Stimulated activated CD8-positive, alpha-beta memory T cell treated with anti-CD3 and anti-CD28 coated beads, Interleukin-15, amount 100 ng/mL, for 1 hour (primary cell): ENCODE measurements at places on chromosomes 3 and 15.

- no peak for DNase-seq
Observed at GRCh38 chr15:23924686-23925085, 237.6 kb upstream of the NDN start.

- no peak for DNase-seq
Observed at GRCh38 chr3:113802795-113803455, 35.7 kb upstream of the GRAMD1C start.

DNA sequence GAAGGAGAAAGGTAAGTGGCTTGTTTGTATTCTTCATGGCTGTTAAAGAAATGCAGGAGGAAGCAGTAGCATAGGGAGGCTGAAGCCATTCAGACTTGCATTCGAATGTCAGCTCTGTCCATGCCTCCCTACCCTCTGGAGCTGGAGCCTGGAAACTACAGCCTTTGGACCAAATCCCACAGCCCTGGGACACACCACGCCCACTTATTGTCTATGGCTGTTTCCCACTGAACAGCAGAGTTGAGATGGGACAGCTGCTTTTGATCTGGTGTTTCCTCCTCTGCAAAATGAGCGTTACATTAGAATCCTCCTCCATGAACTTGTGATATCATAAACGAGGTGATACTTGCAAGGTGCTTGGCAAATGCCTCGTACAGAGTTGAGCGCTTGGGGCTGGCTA lies 3.6 kb downstream of the FAM107A start:
- DNase-seq = no peak

DNA sequence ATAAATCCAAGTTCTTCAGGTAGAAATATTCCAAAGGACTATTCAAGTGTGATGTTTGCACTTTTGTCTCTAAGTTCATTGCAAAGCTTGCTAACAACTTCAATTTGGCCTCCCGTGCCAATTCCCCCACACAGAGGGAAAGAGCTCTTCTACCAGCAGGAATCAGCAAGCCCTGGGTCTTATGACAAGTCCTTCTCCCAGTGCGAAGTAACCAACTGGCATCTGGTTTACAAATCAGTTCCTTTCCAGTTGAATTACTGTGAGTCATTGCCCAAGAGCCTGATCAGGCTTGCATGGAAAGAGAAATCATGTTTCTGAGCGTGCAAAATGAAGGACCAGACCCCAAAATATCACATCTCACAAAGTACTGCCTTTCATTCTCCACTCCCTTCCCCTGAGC lies 62.7 kb upstream of the SLCO3A1 start:
- no peak for DNase-seq

- no peak for DNase-seq
Observed at GRCh38 chr15:86295511-86295910, 215.8 kb downstream of the AGBL1 start.

- DNase-seq = no peak
Observed at GRCh38 chr15:59611276-59612260, at the start of gene GCNT3. TSS of gene GCNT3 (plus strand) at chr15:59611783. CDS start at chr15:59618239, 6,456 bp downstream.

DNA sequence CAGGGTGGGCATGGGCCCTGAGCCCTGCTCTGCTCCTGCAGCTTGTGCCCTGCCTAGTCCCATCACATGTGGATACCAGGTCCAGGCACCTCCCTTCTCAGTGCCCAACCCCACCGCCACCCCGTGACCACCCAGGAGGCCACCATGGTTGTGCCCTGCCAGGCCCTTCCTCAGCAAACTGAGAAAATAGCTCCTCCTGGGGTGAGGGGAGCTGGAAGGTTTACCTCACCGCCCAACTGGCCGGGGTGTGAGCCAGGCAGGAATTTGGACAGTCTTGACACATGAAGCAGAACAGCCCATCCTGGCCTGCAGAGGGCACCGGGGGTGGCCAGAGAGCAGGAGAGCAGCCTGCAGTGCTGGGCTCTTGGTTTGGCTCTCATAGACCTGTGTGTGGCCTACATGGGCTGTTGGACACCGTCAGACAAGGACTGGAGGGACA lies 11.4 kb upstream of the C3orf22 start:
- DNase-seq = no peak

- no peak for DNase-seq
Observed at GRCh38 chr3:3200632-3201212, 21.2 kb upstream of the CRBN start.

DNA sequence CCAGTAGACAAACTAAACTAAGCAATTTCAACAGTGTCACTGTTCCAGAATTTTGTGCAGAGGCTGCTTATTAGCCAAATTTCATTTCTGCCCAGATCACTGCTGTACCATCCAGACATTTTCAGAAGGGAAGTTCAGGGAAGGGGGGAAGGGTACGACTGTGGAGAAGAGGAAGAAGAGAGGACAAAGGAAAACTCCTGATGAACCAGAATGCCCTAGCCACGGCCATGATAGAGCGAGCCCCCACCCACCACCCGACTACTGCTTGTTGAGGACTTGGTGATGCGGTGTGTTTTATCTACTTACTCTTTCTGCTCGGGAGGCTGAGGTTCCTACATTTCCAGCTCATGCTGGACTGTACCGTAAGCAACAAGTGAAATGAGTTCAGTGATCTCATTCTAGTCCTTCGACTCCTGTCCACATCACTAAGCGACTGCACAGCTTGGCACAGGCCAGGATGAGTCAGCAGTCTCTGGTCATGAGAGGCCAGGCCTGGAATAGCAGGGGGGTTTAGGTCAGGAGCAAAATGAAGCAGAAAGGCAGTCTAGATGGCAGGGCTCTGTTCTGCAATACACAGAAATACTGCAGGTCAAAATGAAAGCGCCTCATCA lies 330.8 kb downstream of the TIGIT start:
- DNase-seq = no peak

DNA sequence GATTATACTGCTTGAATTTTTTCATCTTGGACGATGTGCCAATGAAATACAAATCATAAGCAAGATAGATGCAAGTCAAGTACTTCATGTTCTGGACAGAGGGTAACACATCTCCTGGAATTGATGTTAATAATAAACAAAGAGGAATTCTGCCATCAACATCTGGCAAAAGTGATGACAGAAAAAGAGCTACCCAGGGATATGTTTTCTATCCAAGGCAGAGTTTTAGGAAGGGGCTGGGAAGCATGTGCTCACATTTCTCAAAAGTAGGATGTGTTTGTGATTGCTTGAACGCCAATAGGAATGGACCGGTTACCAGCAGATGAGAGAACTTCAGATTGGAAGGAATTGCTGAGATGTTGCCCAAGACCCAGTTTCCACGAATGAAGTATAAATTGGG lies 242.6 kb upstream of the AGTR1 start:
- no peak for DNase-seq

DNA sequence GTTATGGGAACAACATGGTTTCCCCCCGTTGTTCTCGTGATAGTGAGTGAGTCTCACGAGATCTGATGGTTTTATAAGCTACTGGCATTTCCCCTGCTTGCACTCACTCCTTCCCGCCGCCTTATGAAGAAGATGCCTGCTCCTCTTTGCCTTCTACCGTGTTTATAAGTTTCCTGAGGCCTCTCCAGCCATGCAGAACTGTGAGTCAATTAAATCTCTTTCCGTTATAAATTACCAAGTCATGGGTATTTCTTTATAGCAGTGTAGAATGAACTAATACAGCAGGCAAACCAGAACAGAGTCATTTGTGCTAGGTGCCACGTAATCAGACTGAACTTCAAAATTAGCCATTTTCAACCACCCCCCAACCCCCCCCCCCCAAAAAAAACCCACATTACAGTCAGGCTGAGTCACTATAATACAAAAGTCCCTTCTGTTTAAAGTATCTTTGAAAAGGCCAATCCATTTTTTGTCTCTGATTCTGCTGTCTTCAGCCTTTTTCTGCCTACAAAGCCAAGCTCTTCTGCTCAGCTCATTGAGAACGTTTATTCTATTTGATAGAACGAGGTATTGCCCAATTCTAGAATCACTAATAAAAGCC lies 4.1 kb downstream of the OR4F6 start:
- no peak for DNase-seq

GRCh38 chr3:9660972-9661371 lies 11.7 kb downstream of the MTMR14 start:
- no peak for DNase-seq

- no peak for DNase-seq
Observed at GRCh38 chr3:172839679-172840078, 89.2 kb downstream of the ECT2 start.

- no peak for DNase-seq
Observed at GRCh38 chr15:75230551-75231371, 27.4 kb upstream of the GOLGA6C start.

GRCh38 chr3:156668073-156668763 lies 6.2 kb upstream of the TIPARP start:
- DNase-seq = no peak

DNA sequence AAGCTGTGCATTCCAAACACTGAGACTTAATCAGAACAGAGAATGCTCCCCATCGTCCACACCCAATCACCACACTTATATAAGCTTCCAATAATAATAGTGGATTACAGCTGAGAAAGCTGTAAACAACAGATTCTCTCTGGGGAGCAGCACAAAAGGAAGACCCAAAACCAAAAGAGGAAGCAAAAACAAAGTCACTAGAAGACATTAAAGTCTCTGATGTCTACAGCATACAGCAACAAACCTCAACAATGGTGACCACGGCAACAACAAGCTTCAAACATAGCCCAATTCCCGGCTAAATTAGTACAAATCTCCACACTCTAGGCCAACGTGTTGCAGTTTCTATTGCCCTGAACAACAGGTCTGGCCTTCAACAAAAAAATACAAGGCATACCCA lies 37.7 kb downstream of the ZDHHC23 start:
- no peak for DNase-seq

DNA sequence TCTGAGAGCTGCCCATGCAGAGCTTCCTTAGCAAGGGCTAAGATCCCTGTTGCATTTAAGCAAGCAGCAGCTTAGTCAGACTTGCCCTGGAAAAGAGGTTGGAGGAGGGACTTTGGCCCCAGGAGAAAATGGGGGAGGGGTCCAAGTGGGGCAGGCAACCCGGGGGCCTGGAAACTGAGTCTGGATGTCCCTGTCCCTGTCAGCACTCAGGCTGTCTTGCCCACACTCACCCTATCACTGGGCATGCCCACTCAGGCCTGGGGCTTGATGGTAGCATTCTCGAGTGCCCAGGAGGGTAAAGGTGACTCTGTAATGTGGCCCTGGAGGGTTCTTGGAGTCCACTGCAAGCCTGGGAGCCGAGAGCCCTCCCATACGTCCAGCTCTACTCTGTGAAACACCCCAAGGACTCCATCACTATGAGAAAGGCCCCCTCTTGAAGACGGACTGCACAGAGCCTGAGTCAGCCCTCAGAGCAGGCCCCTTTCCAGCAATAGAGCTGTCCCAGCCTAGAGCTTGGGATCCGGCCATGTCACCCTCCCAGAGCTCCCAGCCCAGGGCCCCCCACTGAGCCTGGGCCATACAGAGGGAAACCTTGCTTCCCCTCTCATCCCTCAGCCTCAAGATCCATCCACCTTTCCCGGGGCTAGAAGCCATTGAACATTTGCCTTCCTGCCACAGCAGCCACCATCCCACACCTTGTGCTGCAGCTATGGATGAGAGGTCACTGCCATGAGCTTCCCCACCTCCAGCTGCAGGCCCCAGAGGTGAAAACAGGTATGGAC lies 13.4 kb downstream of the MYL3 start:
- DNase-seq = no peak

DNA sequence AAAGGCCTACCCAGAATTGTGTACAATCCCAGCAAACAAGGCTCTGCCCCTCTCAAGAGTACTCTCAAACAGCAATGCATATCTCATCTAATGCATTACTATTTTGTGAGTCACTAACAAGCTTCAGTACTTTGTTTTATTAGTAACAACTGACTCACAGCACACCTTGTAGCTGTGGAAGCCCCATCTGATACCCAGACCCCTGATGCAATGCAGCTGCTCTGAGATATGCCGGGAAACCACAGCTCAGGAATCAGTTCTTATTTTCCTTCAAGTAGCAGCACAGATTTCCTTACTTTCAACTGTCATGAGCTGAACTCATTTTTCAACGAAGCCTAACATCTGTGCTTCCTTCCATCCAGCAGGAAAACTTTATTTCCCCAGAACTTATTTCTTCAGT lies 37.8 kb downstream of the CCNL1 start:
- DNase-seq = no peak

GRCh38 chr3:60886518-60886917 lies 364.7 kb downstream of the FHIT start:
- no peak for DNase-seq

DNA sequence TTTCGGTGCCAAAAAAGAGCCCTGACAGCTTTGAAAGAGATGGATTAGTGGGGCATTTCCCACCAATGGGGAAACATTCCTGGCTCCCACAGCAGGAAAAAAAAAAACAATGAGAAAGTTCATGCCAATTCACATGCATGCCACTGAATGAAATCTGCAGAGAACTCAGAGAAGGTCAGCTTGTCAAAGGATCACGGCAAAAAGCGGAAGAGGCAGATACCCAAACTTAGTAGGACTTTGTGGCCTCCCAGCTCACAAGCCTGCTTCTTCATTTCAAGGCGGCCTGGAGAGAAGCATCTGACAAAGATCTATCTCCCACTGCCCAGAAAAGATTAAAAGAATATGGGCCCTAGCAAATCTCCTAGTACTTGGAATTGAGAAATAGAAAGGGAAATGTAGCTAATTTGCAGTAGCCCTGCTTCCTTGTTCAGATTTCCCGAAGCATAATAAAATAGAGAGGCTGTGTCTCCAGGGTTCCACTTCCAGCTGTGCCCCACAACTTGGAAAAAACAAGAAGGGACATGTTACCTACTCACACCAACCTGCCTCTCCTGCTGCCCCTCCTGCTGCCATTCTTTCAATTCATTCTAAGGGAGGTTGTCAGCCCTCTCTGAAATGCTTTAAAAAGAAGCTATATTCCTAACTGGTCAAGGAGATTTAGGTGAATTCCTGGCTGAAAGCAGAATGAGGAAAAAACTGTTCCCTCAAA lies 170.4 kb downstream of the FHIT start:
- no peak for DNase-seq

GRCh38 chr15:58469432-58470353 lies 37.9 kb downstream of the LIPC start:
- DNase-seq = no peak

DNA sequence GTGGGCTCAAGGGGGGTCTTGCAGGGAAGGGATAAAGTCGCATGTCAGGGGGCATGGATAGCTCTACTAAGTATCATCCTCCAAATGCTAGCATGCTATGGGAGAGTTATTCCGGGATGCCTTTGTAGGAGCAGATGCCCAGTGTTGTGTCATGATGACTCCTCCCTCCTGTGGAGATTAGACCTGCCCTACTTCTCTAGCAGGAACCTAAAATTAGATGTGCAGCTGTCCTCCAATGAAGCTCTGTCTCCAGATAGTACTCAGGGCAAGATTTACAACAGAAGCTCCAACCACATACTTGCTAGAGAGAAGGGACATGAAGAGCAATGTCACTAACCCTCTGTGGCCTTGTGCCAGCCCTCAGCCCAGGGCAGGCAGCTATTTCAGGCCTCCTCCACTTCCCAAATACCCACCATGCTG lies 82.5 kb downstream of the AGBL1 start:
- no peak for DNase-seq

- no peak for DNase-seq
Observed at GRCh38 chr3:123658852-123659206, 74.0 kb upstream of the HACD2 start.

GRCh38 chr3:115838786-115839185 lies 215.5 kb downstream of the GAP43 start:
- DNase-seq = no peak

GRCh38 chr3:184419171-184419570 lies 39.3 kb downstream of the CHRD start:
- DNase-seq = no peak
